ENCODE measurements at places on chromosomes 11 and 22. TPM values are rescaled to one million over a fixed set of nuclear protein-coding genes. Genes with fewer than 3 reads are reported as not detected.

The CNGA4 gene
- total RNA-seq, result 0.37 TPM

The TUB gene
- total RNA-seq, result 7.7 TPM

The POTEH gene
- not detected for total RNA-seq

The KCTD14 gene
- total RNA-seq, result 1.5 TPM

The CEND1 gene
- total RNA-seq, result 2.2 TPM

The FADS2 gene
- 433 TPM for total RNA-seq

The OR8I2 gene
- not detected for total RNA-seq

The TCN1 gene
- not detected for total RNA-seq

The KRTAP5-9 gene
- total RNA-seq, result not detected

The KDM2A gene
- total RNA-seq, result 47.9 TPM

The RIC3 gene
- total RNA-seq, result not detected

The FGF3 gene
- total RNA-seq, result not detected
